ENCODE measurements at places on chromosomes 1 and 21. TPM values are rescaled to one million over a fixed set of nuclear protein-coding genes. Genes with fewer than 3 reads are reported as not detected.

NBPF6 gene
- not detected for total RNA-seq

AMY1C gene
- total RNA-seq = 5.7 TPM

DPT gene
- total RNA-seq = 12.3 TPM

CYYR1 gene
- total RNA-seq = 12.4 TPM

COL8A2 gene
- 18.9 TPM for total RNA-seq

IGSF3 gene
- total RNA-seq = 21.6 TPM

FMO3 gene
- total RNA-seq = 9.1 TPM

CEPT1 gene
- 34.6 TPM for total RNA-seq

ARPC5 gene
- 193 TPM for total RNA-seq

CD2 gene
- 23.5 TPM for total RNA-seq

HYI gene
- 68.3 TPM for total RNA-seq

CLCA1 gene
- not detected for total RNA-seq

SAMD13 gene
- not detected for total RNA-seq

RPTN gene
- total RNA-seq = not detected

PTPN14 gene
- total RNA-seq = 40.9 TPM

PI4KB gene
- 77.4 TPM for total RNA-seq

LCE1B gene
- not detected for total RNA-seq

DNAH14 gene
- total RNA-seq = 2.1 TPM

C1QA gene
- total RNA-seq = 1,142 TPM

PLD5 gene
- total RNA-seq = 1.2 TPM

CDK18 gene
- 33.0 TPM for total RNA-seq

CFHR3 gene
- total RNA-seq = not detected

HENMT1 gene
- total RNA-seq = 7.1 TPM

NECTIN4 gene
- 19.9 TPM for total RNA-seq

PSRC1 gene
- 1.5 TPM for total RNA-seq

SCNM1 gene
- 8.9 TPM for total RNA-seq

NFASC gene
- 6.4 TPM for total RNA-seq

CYP2J2 gene
- total RNA-seq = 13.1 TPM

C1orf53 gene
- total RNA-seq = not detected

ASTN1 gene
- total RNA-seq = 1.0 TPM

MAP1LC3C gene
- total RNA-seq = 5.6 TPM

ANKRD45 gene
- 17.9 TPM for total RNA-seq

OLFML2B gene
- 7.0 TPM for total RNA-seq

OR2L13 gene
- not detected for total RNA-seq

FAM3B gene
- total RNA-seq = 5.2 TPM

KLF17 gene
- 0.39 TPM for total RNA-seq

CHRM3 gene
- total RNA-seq = 7.9 TPM

BCAR3 gene
- 26.4 TPM for total RNA-seq

ACTA1 gene
- 0.17 TPM for total RNA-seq

SAMSN1 gene
- 27.1 TPM for total RNA-seq

PRKAA2 gene
- total RNA-seq = 1.4 TPM
